Motor neuron (in vitro differentiated cells): ENCODE measurements at places on chromosomes 3 and 15. TPM values are rescaled to one million over a fixed set of nuclear protein-coding genes. Genes with fewer than 3 reads are reported as not detected.

- no peak for ATAC-seq
Observed at GRCh38 chr3:61901986-61902385, 340.6 kb downstream of the PTPRG start.

DNA sequence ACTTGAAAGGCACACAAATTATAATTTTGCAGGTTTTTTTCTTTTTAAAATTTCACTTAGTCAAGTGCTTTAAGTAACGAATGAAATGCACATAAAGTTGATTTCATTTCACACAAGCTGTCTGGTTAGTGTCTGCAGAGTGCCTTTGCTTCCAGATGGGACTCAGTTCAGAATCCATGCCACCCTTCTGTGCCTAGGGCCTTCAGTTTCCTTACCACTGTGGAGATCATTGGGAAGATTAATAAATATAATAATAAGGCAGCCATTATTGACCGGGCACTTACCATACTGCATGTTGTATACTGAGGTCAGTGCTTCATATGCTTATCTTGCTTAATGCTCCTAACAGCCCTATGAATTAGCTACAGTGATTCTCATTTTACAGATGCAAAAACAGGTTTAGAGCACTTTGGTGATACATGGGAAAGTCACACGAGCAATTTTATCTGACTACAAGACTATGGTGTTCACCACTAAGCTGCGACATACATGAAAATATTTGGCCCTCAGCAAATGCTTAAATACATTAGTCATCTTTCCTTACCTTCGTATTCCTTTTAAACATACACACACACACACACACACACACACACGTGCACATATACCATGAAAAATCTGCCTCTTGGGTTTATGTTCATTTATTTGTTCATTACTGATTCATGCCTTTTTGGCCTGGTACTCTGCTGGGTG lies 3.1 kb downstream of the NMNAT3 start:
- no peak for ATAC-seq

The PPCDC gene
- total RNA-seq, result 12.6 and 13.8 TPM in 2 replicates

- ATAC-seq, result peak; percentile 71
Observed at GRCh38 chr3:181966393-181966792, 254.7 kb downstream of the SOX2 start.

The C2CD4B gene
- total RNA-seq, result not detected in 2 replicates

DNA sequence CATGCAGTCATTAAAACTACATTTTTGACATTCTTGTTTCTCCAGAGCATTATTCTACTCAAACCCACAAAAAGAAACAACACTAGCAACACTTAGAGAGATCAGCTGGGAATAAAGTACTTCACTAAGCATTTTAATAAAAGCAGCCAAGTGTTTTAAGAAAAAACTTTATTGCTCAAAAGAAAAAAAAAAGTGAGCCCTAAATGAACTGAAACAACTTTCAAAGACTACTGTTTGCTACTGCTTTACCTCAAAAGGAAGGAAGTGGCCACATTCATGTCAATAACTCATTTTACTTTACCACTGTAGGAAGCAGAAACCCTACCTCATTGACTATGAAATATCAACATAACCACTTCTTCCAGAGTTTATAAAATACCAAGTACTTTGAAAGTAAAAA lies 91.3 kb downstream of the UACA start:
- no peak for ATAC-seq

The CLDN16 gene
- 0.05 TPM in 1 of 2 replicates, not detected in the other for total RNA-seq

DNA sequence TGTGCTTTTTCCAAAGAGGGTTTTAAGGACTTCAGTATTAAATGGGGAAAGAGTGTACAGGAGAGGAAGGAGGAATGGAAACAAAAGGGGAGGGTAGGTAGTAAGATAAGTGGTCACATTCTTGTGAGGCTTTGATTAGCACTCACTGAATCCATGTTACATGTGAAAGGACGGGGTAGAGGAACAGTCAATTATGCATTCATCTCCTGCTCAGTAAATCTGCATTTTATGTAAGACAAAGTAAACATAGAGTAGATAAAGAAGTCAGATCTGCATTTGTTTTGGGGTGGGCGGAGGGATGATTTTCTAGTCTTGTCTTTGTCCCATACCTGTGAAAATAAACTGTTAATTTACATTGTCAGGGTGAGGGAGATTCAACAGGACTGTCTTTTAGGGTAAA lies 50.8 kb downstream of the SACM1L start:
- peak; percentile 61 for ATAC-seq

DNA sequence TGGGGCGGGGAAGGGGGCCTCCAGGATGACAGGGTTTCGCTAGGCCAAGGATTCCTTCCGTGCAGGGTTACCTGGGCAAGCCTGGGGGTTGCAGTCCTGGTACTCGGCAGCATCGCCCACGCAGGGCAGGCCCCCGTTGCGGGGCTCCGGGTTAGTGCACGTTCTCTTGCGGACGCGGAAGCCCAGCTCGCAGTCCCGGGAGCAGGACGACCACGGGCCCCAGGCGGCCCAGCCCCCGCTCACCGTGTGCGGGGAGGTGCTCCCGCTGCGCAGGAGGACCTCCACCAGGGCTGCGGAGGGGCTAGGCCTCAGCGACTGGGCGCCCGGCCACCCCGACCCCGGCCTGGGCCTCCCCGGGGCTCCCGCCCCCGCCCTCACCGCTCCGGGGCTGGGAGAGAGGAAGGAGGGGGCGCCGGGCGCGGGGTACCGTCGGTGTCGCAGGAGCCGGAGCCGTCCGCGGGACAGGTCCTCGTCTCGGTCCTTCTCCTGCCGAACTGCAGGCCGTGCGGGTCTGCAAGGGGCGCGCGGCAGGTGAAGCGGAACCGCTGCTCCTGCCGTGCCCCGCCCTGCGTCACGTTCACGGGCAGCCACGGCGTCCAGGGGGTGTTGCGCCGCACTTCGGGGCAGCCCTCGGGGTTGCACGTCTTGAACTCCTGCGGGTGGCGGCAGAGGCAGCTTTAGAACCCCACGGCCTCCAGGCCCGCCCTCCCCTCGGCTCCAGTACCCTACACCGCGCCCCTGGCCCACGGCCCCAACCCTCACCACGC lies 114.6 kb downstream of the SEMA5B start:
- no peak for ATAC-seq

- no peak for ATAC-seq
Observed at GRCh38 chr3:143831208-143831607, 17.1 kb downstream of the SLC9A9 start.

DNA sequence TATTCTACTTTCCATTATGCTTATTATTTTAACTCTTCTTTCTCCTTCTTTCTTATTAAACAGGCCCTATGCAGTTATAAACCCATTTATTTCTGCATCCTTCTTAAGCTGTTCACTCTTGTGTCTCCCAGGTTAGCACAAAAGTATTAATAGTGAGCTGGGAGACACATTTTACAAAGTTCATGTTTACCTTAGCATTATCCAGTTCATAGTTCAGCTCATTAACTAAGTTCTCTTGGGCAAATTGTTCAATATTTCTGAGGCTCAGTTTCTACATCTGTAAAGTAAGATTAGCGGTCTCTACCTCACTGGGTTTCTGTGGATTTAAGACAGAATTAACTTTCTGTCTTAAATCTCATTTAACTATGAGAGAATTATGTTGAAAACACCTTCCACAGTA lies 31.2 kb upstream of the UMPS start:
- no peak for ATAC-seq

DNA sequence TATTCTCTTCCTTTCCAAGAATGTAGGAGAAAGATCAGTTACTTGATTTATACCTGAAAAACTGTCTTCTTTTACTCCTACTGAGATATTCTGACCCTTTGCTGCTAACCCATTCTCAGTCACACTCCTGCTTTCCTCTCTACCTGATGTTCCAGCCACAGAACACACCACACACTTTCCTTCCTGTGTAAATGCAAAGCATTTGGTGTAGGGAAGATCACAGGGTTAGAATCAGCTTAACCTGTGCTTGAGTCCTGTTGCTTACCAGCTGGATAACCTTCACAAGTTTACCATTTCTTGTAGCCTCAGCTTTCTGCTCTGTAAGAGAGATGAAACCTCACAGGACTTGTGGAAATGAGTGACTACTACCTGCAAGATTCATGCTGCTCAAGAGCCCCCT lies 489.8 kb upstream of the GOLIM4 start:
- ATAC-seq, result no peak

DNA sequence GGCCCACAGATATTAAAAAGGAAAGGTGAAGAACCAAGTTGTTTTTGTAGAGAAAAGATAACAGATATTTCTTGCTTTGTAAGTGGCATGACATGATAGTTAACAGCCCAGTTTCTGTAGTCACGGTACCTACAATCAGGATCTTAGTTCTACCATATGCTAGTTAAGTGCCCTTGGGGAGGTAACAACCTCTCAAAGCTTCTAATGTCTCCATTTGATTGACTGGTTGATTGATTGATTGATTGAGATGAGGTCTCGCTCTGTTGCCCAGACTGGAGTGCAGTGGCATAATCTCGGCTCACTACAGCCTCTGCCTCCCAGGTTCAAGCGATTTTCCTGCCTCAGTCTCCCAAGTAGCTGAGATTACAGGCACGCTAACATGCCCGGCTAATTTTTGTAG lies 28.5 kb downstream of the SENP5 start:
- ATAC-seq, result no peak

DNA sequence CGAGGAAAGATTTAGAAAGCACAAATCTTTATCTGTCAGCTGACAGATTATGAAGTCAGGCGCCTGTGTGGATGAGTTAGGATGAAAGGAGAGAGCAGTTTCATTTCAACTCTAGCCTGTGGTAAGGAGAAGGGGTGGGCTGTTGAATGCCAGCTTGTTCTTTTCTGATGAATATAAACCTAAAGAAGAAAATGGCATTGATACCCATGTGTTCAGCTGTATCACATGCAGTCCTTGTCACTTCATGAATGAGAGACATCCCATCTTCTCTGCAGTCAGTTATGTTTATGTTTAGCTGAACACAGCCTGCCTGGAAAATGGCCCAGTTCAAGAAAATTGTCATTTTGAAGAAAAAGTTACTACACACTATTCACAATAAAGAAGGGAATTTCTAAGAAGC lies 345.7 kb upstream of the RBMS3 start:
- no peak for ATAC-seq

The SSUH2 gene
- total RNA-seq, result 0.38 and 0.86 TPM in 2 replicates

The LRRC2 gene
- 0.05 and 0.26 TPM in 2 replicates for total RNA-seq

The BNC1 gene
- total RNA-seq, result 7.1 and 8.3 TPM in 2 replicates

The KBTBD8 gene
- total RNA-seq, result 4.9 and 5.2 TPM in 2 replicates

DNA sequence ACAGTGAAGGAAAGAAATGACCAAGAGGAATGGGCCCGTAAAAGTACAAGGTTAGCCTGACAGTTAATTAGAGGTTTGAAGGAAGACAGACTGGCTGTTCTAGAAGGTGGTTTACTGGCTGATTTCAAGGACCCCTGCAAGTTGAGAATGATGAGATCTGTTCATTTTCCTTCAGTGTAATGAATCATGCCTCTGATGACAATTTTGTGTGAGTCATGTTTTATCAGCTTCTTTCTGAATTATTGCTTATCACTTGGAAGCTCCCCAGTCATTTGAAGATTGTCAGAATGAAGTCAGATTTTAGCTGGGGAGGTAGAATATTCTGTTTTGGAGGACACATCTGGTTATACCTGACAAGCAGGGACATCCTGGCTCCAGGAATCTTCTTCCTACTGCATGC lies 50.6 kb downstream of the DRD3 start:
- no peak for ATAC-seq

The NR2E3 gene
- total RNA-seq, result 0.71 and 0.75 TPM in 2 replicates

The LRRIQ4 gene
- total RNA-seq, result 0.38 TPM in 1 of 2 replicates, not detected in the other

- no peak for ATAC-seq
Observed at GRCh38 chr15:35720019-35720418, 174.1 kb upstream of the DPH6 start.

- no peak for ATAC-seq
Observed at GRCh38 chr3:107767897-107768605, 245.3 kb downstream of the BBX start.

The TMEM212 gene
- total RNA-seq, result not detected in 2 replicates

GRCh38 chr3:159818399-159818798 lies 170.2 kb upstream of the IL12A start:
- peak; percentile 48 for ATAC-seq

DNA sequence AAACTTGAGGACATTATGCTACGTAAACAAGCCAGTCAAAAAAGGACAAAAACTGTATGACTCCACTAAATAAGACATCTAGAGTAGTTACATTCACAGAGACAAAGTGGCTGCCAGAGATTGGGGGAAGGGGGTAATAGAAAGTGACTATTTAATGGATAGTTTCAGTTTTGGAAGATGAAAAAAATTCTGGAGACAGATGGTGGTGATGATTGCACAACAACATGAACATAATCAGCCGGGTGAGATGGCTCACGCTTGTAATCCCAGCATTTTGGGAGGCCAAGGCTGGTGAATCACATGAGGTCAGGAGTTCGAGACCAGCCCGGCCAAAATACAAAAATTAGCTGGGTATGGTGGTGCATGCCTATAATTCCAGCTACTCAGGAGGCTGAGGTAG lies 40.6 kb downstream of the DPP8 start:
- no peak for ATAC-seq

GRCh38 chr15:90035840-90036230 lies 34.7 kb downstream of the ZNF710 start:
- ATAC-seq, result no peak

DNA sequence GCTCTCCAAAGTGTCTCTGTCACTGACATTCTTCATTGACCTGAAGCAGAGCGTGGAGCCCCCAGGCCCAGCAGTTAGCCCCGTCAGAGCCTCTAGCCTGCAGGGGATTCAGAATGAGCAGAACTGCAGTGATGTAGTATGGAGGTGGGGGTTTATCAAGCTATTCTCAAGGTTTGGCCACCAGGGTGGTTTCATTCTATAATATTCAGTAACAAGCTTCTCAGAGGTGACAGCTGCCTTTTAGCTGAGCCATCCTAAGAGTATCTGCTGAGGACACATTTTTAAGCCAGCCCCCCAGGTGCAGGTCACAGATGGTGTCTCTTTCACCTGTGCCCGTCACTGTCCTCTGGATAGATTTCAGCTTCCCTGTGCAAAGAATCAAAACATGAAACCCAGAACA lies 31.9 kb downstream of the CMTM7 start:
- ATAC-seq, result no peak

The GMNC gene
- 0.21 TPM in 1 of 2 replicates, not detected in the other for total RNA-seq

DNA sequence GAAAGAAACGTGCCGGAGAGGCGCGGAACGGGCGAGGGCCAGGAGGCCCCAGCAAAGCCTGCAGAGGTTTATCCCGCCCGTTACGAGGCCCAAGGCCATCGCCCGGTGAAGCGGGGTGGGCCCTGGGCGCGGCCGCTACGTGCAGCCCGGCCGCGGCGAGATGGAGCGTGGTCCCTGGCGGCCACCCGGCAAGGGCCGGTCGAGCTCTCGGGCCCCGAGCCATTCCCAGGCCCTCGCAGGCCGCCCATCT lies 1.1 kb downstream of the PKM start:
- ATAC-seq, result no peak

The A4GNT gene
- total RNA-seq, result not detected in 2 replicates

- ATAC-seq, result peak; percentile 38
Observed at GRCh38 chr3:133663569-133664313, 2.0 kb upstream of the TOPBP1 start.
